Activated T-helper 1 cell treated with anti-CD3 and anti-CD28 coated beads, Interleukin-12 subunit alpha, Interleukin-12 subunit beta, Interleukin-2, Interleukin-4 antibody, amounts not matched to agents 30 ng/mL and 10 ng/mL and 1 ng/mL, durations not matched to agents 14 hours and 24 hours and 36 hours (primary cell): ENCODE measurements at places on chromosomes 11 and 22. TPM values are rescaled to one million over a fixed set of nuclear protein-coding genes. Genes with fewer than 3 reads are reported as not detected.
A peak's percentile ranks its signal among the peaks of the same experiment; 100 is the strongest.

Gene BID
- total RNA-seq: 15.4 and 17.9 TPM in 2 replicates

- DNase-seq: no peak
- no peaks in the 10 kb centered on the region for H3K4me1 ChIP-seq
- no peak overlapping the region for H3K27ac ChIP-seq
- no peaks in the 10 kb centered on the region for H3K36me3 ChIP-seq
These were observed 77.5 kb upstream of the ZC3H12C start for GRCh38 chr11:110015695-110016094.

- peaks cover 52% of the 10 kb centered on the region for H3K4me1 ChIP-seq
- peaks cover 10% of the 10 kb centered on the region for H3K36me3 ChIP-seq
- no peak for DNase-seq
- peak overlapping the region; percentile 12 for H3K27ac ChIP-seq
- no peaks in the 10 kb centered on the region for H3K27me3 ChIP-seq
These were observed 84.6 kb upstream of the PHOX2A start for GRCh38 chr11:72328366-72329224.

- H3K4me1 ChIP-seq: peaks cover 34% of the 10 kb centered on the region
- H3K36me3 ChIP-seq: no peaks in the 10 kb centered on the region
- H3K27ac ChIP-seq: peak overlapping the region; percentile 98
These were observed 1.9 kb upstream of the POLD4 start for GRCh38 chr11:67355023-67355793.

GRCh38 chr11:27807596-27807995 lies 107.3 kb upstream of the BDNF start:
- DNase-seq: no peak
- H3K4me1 ChIP-seq: no peaks in the 10 kb centered on the region
- H3K27me3 ChIP-seq: no peaks in the 10 kb centered on the region
- no peak overlapping the region for H3K4me3 ChIP-seq
